ENCODE measurements at places on chromosomes 2 and 18.

DNA sequence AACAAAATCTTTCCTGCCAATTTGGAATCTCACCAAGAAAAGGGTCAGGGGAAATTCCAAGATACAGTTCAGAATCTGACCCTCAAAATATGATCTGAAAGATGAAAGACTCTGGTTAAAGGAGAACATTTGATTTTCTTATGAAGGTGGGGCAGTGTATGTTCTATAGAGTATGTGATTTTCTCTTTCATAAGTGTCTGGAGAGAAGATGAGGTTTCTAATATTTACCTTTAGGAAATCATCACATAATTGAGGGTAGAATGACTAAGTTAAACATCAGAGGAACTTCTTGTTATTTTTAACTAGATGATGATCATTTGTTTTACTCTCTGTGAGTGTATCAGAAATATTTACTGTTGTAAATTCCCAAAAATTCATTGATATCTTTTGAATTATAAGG is 27.8 kb upstream of the MBOAT2 start:
- DNase-seq: no peak

GRCh38 chr2:36559221-36559942 is 38.6 kb downstream of the FEZ2 start:
- DNase-seq: no peak

- no peak for DNase-seq
These were observed 41.3 kb downstream of the BCL2L11 start for GRCh38 chr2:111161971-111162370.

GRCh38 chr2:102107741-102108070 is 34.8 kb upstream of the IL1R1 start:
- DNase-seq: no peak

- peak; percentile 12 for DNase-seq
These were observed 96.9 kb downstream of the CTAGE1 start for GRCh38 chr18:22320771-22321170.

DNA sequence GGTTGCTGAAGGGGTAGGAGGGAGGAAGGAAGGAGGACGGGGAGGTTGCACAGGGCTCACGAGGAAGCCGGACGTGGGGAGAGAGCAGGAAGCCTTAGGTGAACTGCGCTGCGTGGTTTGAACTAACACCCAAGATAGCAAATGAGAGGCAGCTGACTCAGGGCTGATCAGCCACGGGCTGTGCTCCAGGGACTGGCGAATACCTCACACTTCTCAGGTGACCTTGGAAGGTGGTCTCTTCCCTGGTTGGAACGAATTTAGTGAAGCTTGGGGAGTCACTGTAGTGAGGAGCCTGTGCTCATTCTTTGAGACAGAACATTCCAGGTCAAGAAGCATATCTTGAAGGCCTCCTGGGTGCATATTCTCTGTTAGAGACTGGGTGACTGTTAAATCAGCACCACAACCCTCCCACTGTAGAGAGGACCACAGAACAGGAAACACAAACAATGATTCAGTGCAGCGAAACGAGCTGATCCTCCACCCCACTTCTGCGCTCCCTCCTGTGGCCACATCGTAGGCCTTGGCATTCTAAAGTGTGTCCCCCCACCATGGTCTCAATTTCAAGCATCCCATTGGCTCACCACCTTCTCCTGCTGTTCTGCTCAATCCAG is 33.8 kb downstream of the TOGARAM2 start:
- DNase-seq: peak; percentile 50

GRCh38 chr2:46161911-46162310 is 135.3 kb upstream of the EPAS1 start:
- no peak for DNase-seq

DNA sequence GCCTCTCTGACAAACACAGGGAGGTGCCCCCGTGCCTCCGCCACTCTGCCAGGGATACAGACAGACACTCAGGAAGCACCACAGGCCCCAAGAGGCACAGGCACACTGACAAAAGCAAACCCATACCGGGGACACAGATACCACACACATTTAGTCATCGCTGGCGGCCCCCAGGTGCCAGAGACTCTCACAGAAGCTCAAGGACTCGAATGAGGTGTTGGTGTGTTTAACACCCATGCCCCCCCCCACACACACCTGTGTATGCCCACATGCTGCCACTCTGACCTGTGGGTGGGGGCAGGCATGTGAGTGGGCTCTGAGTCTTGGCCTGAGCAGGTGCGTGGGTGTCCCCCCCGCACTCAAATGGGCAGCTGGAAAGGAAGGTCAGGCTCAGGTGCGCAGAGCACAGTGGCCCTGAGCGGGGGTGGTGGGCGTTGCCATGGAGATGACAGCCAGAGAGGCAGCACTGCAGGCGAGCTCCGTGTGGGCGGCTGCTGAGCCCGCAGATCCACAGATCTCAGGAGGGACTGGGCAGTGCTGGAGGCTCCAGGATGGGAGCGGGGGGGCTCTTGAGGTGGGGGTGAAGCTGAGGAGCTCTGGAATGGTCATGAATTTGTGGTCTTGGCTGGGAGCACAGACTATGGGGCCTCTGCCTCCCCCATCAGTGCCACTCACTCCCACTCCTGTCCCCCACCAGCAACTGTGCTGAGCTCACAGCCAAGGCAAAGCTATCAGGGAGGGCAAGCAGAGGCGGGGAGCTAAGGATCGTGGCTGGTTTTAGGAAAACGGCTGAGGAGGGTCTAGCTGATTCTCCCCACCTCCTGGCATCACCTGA is 73.9 kb upstream of the TAF1B start:
- DNase-seq: no peak

DNA sequence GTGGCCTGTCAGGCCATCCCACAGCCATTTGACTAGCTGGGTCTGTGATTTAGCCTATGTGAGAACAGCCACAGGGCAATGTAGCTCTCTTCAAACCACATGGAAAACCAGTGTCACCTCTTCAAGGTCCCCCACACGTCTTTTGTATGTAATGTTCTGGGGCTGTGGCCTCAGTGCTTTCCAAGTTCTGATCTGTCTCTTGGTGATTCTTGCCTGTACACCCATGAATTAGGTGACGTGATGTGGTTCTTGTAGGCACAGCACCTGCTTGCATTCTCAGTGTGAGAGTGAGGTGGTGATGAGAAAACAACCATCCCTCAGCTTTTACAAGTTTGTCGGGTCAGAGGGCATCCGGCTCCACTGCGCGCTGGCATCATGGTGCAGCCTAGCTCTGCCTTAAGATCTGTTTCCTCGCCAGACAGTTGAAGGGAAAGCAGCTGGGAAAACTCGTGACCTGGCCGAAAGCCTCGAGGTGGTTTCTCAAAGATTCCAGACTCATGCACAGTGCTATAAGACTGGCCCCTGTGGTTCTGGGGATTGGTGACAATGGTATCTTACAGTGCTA is 125.8 kb downstream of the TANC1 start:
- no peak for DNase-seq

GRCh38 chr2:64738026-64738425 is 84.3 kb upstream of the SERTAD2 start:
- no peak for DNase-seq

- DNase-seq: peak; percentile 30
These were observed 45.4 kb downstream of the RABL2A start for GRCh38 chr2:113672326-113672932.

- no peak for DNase-seq
These were observed 268.8 kb downstream of the MREG start for GRCh38 chr2:215744514-215744913.

DNA sequence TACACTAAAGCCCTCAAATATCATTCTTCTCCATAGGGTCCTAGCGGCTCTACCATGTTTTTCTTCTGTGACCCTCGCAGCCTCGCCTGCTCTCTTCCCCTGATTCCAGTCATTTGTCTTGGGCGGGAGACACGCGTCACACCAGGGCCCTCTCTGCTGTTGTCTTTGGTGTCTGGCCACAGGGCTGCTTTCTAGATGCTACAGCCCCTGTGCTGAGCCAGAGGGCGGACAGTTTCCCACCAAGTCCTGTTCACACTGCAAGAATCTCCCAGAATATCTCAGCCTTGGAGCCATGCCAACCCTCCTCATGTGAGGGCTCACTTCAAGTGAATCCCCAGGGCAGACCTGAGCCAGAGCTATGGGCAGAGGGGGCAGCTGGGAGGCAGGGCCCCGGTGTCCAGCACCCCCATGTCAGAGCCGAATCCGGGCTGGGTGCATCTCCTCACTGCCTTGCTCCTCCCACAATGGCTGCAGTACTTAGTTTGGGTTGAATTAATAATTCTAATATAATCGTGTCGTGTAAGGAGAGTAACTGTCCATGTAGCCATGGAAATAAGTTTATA is 42.1 kb downstream of the DIPK1C start:
- DNase-seq: no peak

- DNase-seq: no peak
These were observed 10.2 kb upstream of the ALPP start for GRCh38 chr2:232368311-232368731.

DNA sequence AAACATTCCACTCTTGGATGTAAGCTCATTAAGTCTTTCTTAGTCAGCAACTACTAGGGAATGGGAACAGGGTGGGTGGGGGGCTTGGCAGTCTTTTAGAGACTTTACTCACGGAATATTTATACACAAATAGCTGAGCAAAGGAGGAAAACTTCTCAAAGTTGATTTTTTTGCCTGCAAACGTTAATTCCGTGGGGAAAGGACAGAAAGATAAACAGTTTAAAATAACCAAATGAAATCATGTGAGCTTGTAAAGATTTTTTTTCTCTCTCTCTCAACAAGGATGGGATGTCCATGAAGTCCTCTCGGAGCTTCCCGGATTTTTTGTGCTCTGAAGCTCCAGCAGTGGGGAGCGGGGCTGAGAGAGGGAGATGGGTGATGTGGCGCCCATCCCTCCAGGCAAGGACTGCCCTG is 32.2 kb upstream of the MAT2A start:
- no peak for DNase-seq

GRCh38 chr2:201642086-201642578 is 1.2 kb downstream of the TMEM237 start:
- DNase-seq: no peak

GRCh38 chr2:184137955-184138354 is 460.4 kb upstream of the ZNF804A start:
- no peak for DNase-seq

DNA sequence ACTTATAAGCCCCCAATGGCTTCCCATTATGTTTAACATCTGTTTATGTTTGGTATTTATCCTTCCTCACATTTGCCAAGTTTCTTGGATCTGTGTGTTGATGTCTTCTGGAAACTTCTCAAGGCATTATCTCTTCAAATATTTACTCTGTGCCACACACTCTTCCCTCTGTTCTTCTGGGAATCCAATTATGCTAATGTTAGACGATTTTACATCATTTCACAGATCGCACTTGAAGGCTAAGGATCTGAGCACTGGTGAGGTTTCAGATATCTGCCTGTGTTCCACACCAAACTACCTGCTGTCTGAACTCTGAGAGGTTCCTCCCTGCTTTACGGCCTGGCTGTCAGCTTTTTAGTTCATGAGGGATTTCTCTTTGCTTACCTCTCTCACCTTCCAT is 10.1 kb downstream of the AOX1 start:
- no peak for DNase-seq

GRCh38 chr2:63696496-63696895 is 107.7 kb downstream of the MDH1 start:
- DNase-seq: no peak

DNA sequence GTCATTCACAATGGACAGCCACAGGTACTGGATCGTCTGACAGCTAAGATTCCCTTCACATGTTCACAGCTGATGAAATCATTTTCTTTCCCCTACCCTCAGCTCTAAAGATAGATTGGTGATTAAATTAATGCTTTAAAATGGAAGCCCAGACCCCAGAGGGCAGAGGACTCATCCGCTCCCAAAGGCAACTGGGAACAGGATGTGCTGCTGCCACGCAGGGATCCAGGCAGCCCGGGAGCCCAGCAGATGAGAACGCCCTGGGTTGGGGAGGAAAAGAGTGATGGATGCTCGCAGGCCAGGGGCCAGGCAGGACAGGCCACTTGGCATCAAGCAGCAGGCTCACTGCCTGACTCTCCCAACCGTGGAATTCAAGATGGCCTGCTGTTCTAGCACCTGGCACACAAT is 41.3 kb downstream of the HDHD2 start:
- no peak for DNase-seq

DNA sequence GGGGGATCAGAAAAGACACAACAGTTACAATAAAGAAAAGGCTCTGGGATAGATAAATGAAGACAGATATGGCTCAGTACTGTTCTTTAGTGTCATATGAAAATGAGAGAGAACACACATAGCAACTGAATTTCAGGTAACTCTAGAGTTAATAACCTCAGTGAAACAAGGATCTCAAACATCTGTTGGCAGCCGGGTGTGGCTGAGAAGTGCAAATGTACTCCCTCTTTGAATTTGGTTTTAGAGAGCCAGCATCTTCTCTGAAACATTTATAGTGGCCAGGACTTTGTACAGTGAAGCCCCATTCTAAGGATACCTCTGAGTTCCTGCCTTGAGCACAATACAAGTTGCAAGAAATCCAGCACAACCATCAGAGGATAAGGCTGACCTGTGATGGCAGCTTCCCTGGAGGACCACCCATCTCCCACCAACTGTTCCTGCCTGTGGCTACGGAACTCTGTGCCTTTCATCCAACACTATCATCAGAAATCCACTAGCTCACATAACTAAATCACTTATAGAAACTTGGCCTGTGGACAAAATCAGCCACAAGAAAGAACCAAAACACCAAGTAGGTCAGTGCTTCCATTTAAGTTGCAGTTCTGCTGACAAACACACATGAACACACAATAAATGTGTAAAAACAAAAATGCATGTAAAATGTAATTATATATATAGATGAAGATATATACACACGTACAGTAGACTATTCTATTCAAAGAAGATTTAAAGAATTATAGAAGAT is 37.3 kb upstream of the PEX13 start:
- DNase-seq: no peak

DNA sequence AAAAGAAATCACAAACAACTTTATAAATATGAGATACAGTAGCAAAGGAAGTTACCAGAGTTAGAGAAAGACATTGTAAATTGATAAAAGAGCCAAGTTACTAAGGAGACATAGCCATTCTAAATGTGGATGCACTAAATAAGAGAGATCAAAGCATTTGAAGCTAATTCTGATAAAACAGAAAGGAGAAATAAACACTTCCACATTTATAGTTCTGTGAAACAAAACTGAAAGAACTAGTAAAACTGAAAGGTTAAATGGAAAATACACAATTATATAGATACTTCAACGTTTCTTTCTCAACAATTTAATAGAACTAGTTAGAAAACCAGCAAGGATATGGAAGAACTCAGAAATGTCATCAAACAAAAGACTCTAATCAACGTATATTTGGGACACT is 309.0 kb upstream of the CDH2 start:
- no peak for DNase-seq

DNA sequence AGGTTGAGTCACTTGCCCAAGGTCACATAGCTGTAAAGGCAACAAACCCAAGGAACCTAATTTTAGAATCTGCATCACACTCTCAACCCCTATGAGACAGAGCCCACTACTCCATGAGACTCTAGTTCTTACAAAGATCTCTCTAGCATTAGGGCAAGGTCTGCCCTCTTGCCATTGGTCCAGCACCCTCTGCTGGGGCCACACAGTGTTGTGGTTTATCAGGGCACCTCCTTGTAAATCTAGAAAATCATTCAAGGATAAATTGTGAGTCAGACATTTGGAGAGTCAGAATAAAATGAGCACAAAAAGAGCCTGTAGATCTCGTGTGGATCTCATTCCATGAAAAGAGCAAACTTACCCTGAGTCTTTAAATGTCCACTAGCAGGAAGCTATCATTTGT is 91.2 kb downstream of the SLC8A1 start:
- no peak for DNase-seq

GRCh38 chr2:11858883-11859282 is 112.5 kb downstream of the LPIN1 start:
- DNase-seq: peak; percentile 25
